H4 (cell line): ENCODE measurements at places on chromosomes 2 and 18.
A peak's percentile ranks its signal among the peaks of the same experiment; 100 is the strongest.

GRCh38 chr2:238182362-238182761, 21.1 kb downstream of the ILKAP start:
- no peak for DNase-seq

- no peak for DNase-seq
Measured at GRCh38 chr18:8623549-8624106, 14.4 kb downstream of the RAB12 start.

GRCh38 chr2:13128139-13128538, 411.4 kb downstream of the TRIB2 start:
- DNase-seq, result no peak

GRCh38 chr2:12828980-12829379, 112.2 kb downstream of the TRIB2 start:
- no peak for DNase-seq

DNA sequence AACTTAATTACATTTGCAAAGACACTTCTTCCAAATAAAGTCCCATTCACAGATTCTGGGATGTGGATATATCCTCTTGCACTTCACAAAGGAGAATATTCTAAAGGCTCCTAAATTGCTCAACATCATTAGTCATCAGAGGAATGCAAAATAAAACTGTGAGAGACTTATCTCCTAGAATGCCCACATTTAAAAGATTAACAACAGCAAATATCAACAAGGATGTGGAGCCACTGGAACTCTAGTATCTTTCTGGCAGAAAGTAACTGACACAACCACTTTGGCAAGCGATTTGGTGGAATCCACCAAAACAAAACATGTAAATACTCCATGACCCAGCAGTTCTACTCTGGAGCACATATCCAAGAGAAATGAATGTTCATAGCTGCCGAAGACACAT, 4.6 kb downstream of the NEU2 start:
- peak; percentile 70 for DNase-seq

DNA sequence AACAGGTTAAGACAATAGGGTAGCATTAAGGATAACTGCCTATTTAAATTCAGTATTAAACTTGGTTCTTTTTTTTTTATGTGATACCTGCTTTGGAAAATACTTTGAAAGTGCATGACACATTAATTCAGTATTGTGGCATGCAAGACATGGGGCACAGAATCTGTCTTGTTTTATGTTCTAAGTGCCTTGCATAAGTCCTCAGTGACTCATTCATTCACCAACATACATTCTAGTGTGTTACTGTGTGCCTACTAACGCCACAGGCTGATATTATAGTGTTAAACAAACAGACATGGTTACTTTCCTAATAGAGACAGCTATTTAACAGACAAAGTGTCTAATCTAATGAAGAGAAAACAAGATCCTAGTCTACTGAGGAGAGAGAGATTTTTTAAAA, 91.7 kb downstream of the GCA start:
- DNase-seq, result peak; percentile 21

DNA sequence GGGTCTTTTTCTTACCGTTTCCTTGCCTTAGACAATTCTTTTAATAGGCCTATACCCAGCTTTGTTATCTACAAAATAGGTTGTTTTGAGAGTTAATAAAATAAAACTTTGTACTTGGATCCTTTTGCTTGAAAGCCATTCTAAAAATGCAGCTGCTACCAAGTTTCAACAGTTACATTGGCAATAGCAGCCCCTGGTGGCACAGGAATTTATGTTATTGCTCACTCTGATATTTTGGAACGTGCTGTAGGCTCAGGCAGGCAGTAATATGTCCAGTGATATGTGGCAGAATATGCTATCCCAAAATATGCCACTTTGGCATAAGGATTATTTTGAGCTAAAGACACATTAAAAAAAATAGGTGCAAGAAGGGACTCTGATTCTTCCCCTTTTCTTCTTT, 6.7 kb upstream of the COMMD1 start:
- DNase-seq, result no peak

- DNase-seq, result no peak
Measured at GRCh38 chr18:25329783-25330182, 22.2 kb downstream of the ZNF521 start.

- no peak for DNase-seq
Measured at GRCh38 chr2:106638043-106638442, 150.9 kb downstream of the CD8B2 start.

GRCh38 chr2:27717070-27717795, 53.5 kb downstream of the SLC4A1AP start:
- DNase-seq, result peak; percentile 72

DNA sequence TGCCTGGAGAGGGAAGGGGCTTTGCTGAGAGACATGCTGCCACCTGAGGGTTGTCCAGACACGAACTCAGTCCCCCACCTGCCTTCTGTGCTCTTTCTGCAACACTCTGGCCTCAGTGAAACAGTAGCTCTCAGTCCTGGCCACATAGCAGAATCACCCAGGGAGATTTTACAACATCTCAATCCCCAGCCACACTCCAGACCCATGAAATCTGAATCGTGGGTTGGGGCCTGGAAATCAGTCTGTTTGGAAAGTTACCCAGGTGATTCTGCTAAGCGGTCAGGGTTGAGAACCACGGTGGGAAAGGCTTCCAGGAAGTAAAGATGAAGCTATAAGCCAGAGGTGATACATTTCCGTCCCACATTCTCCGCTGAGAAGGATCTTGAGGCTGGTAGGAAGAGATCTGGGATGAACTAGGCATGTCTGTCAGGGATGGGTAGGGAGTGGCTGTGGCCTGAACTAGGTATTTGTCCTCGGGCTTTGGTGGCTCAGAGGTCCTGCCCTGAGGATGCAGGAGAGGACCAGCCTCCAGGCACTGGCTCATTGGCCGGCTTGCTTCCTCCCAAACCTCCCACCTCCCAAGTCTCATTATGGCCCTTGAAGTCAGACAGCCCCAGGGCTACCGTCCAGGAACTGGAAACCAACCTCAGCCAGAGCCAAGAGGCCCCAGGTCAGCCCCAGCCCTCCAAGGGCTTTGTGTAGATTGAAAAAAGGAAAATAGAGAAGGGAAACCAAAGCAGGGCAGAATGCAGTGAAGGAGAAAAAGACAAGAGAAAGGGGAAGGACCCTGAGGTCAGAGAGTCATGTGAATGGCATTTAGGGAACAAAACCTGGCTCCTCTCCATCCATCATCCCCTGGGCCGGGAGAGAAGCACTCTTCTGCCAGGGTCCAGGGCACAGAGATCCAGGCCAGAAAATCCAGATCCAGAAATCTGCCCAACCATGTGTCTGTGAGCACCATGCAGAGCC, 119.6 kb downstream of the ZFP36L2 start:
- no peak for DNase-seq

GRCh38 chr2:129872446-129872845, 107.0 kb upstream of the RAB6C start:
- no peak for DNase-seq

- DNase-seq, result peak; percentile 73
Measured at GRCh38 chr2:168192839-168193616, 54.4 kb downstream of the STK39 start.

DNA sequence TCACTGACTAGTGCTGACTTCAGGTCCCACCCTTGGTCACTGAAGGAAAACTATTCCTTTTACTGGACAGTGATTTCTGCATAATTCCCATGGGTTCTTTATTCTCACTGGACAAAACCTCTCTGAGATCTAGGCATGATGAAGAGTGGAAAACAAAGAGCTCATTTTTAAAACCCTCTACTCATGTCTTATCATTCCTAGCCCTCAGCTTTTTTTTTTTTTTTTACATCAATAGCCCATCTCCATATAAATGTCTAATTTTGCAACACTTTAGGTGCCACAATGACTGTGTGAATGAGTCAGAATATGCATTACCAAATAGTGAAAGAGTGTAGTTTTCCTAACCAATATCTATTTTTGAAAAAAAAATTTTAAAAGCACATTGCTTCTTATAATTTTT, 74.8 kb downstream of the TCF4 start:
- DNase-seq, result no peak

- DNase-seq, result no peak
Measured at GRCh38 chr18:11767935-11768334, 78.9 kb downstream of the GNAL start.

DNA sequence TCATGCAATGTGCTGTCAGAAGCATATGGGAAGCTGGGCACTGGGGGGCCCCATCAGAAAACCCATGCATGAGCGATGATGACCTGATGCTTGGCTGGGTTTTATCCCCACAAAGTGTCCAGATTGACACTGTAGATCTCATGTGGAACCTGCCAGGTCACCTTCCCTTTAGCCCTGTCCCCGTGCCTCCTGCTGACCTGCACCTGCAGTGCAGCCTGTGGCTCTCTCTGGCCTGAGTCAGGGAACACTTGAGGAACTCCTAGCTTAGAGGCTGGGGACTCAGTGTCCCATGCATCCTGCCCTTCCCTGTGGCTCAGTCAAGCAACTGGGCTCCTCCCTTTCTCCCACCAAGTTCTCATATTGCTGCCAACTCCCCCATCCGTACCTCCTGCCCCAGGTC, 57.7 kb downstream of the PDCL3 start:
- DNase-seq, result no peak

DNA sequence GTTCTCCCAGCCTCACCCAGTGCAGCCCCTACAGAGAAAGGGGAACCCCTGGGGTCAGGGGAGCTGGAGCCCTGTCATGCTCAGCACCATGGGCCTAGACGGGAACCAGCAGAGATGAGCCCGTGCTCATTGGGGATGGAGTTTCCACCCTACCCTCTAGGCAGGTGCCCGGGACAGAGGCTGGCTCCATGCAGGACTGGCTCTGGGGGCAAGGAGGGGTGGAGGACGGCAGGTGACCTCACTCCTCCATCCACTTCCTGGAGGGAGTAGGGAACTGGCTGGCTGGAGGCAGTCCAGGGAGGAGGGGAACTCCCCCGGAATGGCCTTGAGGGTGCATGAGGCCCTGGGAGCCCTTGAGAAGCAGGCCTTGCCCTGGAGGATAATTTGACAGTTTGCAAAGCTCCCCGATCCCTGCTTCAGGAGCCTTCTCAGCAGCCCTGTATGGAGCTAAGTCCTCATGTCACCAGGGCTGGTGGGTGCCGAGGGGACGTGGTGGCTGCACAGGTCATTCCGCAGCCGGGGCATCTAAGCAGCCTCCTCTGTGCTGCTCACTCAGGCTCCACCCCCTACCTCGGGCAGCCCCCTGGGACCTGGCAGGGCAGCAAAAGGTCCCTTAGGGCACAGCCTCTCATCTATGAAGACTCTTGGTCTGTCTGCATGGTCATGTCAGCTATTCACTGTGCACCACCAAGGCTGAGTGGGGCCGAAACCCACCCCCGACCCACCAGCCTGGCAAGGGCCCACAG, 2.1 kb downstream of the NEURL3 start:
- DNase-seq, result no peak

DNA sequence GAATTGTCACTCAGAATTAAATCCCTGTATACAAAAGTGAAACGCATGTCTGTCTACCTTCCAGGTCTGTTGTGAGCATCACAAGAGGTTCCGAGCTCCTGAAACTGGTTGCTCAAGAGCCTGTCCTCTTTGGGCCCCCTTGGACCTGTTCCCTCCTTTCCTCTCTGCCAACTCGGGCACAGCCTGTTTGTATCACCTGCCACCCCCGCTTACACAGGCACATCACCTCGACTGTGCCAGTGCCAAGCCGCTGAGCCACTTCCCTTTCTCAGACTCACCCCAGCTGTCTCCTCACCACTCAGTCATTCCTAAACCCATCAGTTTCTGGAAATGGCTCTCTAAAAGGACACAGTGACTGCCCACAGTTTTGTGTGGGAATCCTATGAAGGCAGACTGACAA, 3.1 kb downstream of the EFR3B start:
- no peak for DNase-seq

- DNase-seq, result peak; percentile 41
Measured at GRCh38 chr2:46663614-46664013, 184.2 kb downstream of the TMEM247 start.

- no peak for DNase-seq
Measured at GRCh38 chr2:228630786-228631185, 449.3 kb upstream of the SPHKAP start.

DNA sequence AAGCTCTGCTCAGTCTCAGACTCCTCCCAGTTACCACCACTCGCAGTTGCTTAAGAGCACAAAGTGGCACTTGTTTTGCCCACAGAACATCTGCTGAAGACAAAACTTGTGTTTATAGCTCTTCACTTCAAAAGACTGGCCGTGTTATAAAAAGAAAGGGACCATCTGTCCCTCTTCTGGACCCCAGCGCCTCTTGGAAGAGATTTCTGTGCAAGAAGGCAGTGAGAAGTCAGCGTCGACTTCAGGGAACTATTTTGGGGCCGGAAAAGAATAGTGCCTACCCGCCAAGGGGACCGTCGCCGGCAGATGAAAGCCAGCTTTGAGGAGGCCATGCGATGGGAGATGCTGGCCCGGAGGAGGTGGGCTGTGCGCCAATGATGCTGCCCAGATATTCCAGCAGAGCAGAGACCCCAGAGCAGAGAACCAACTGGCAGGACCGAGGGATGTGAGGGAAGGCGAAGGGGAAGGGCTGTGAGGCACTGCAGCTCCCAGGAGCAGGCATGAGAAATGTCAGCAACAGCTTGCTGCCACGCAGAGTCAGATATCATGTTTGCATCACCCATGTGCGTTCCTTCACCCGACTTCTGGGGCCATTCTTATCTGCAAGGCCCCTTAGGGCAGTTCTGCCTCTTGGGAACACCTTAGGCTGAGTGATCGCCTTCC, 270.9 kb downstream of the ATAD2B start:
- no peak for DNase-seq

DNA sequence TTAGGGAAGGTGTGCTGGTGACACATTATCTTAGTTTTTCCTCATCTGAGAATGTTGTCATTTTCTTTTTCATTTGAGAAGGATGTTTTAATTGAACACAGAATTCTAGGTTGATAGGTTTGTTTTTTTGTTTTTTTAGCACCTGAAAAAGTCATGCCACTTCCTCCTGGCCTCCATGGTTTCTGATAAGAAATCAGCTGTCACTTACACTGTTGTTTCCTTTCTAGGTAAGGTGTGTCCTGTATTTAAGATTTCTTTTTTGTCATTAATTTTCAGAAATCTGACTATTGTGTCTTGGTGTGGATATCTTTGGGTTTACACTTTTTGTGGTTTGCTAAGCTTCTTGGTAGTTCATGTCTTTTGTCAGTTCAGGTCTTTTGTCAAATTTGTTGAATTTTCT, 99.3 kb downstream of the ROCK1 start:
- no peak for DNase-seq

GRCh38 chr18:286515-287310, 18.9 kb upstream of the THOC1 start:
- DNase-seq, result peak; percentile 38

DNA sequence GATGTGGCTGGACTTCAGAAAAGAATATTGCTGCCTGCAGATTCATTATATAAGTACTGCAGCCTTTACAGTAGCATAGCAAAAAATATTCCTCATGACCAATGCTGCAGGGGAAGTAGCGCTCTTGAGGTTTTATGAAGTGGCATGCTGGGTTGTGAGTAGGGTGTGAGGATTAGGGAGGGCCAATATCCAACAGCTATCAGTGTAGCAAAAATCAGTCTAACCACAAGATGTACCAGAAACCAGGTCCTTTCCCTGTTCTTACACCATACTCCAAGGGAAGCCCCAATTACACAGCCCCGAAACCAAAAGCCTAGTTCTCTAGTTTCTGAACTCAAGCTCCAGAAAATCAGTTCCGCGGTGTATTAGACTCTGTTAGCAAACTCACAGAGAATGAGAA, 1082.2 kb upstream of the DDX18 start:
- no peak for DNase-seq
